Stimulated activated CD4-positive, alpha-beta T cell treated with anti-CD3 and anti-CD28 coated beads, TNF-alpha, amount 100 ng/mL, for 1 hour (primary cell): ENCODE measurements at places on chromosomes 6 and 20.

GRCh38 chr6:95249175-95249574 is 328.2 kb upstream of the MANEA start:
- DNase-seq = no peak

DNA sequence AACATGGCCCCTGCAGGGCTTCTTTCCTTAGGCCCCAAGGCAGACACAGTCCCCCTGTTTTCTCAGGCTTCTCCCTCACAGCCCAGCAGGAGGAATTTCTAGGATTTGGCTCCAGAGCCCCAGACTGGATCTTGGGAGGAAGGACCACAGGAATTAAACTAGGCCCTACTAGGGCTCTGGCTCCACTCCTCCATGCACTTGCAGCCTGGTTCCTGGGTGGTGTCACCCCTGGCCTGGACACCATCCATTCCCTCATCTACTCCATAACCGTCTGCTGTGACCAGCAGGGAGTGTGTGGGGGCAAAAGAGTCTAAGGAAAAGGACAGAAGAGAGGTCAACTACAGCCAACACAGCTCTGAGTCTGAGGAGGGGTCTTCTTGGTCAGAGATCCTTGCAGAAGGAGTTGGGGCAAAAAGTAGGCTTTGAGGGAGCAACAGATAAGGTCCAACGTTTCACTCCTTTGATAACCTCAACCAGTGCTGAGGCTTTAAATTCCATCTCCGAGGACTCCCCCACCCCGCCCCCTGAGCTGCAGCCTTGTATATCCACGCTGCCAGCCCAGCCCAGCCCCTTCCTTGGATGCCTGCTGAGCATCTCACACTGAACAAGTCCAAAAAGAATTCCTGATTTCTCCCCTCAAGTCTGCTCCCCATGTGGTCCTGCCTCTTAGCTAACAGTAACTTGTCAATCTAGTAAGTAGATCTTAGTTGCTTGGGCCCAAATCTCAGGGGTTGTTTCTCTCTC is 27.9 kb upstream of the SPDEF start:
- no peak for DNase-seq

- no peak for DNase-seq
Measured at GRCh38 chr6:82178077-82178758, 69.3 kb downstream of the IBTK start.

DNA sequence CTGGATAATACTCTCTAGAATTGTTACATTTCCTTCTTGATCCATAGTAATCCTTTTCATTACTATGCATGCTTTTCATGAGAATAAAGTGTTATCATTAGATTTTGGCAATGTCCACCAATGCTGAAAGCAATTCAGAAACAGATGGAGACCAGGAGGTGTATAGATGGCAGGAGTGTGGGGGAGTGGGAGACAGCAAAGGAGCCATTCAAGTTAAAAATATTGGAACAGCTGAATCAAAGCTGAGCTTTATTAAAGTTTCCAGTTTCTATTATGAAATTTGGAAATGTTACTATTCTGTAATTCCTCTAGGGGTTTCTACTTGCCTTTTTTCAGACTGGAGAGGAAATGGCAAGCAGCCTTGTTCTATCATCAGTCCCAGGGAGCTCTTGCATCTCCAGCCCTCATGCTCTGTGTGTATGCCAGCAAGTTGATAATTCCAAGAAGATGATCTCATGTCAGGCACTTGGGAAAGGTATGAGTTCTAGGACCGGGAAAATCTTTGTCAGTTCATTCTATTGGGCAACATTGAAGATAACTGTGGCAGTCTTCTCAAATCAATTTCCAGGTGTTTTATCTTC is 228.0 kb downstream of the CD109 start:
- DNase-seq = no peak

- no peak for DNase-seq
Measured at GRCh38 chr6:26440977-26441358, 664 bp downstream of the BTN3A3 start.

- no peak for DNase-seq
Measured at GRCh38 chr6:168713839-168714238, 272.9 kb downstream of the SMOC2 start.

- no peak for DNase-seq
Measured at GRCh38 chr6:9933677-9934076, 481.2 kb downstream of the TFAP2A start.

DNA sequence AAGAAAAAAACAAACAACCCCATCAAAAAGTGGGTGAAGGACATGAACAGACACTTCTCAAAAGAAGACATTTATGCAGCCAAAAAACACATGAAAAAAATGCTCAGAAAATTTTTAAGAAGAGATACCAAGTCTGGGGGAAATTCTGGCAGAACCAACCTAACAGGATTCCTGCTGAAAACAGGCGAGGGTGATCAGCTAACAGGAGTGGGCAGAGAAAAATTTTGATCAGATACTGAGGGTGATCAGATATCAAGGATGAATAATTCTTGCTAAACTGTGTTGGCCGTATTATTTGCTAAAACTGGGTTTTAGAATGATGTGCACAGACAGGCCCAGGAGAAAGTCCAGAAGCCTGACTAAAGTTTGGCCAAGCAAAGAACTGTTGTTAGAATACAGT is 557.3 kb downstream of the CD109 start:
- no peak for DNase-seq

DNA sequence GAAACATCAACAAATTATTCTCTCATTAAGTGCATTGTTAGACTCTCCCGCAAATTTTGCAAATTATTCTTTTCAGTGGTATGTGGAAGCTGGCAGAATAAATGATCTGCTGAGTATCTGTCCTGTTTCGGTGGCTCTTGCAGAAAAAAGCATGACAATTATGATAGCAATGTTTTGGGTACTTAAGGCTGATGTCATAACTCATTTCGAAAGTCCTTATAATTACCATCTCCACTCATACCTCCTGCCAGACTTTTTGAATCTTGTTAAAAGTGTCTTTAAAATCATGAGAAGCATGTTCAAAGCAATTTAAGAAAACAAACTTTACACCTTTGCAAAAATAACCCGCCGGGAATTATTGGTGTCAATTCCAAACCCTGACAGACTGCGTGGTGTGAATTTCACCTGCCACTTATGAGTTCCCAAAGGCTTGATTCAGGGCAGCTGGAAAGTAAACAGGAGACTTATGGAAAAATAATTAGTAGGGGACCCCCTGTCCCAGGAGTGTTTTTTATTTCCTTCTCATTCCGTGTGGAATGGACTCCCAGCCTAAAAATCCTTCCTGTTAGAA is 87.6 kb upstream of the E2F3 start:
- no peak for DNase-seq

DNA sequence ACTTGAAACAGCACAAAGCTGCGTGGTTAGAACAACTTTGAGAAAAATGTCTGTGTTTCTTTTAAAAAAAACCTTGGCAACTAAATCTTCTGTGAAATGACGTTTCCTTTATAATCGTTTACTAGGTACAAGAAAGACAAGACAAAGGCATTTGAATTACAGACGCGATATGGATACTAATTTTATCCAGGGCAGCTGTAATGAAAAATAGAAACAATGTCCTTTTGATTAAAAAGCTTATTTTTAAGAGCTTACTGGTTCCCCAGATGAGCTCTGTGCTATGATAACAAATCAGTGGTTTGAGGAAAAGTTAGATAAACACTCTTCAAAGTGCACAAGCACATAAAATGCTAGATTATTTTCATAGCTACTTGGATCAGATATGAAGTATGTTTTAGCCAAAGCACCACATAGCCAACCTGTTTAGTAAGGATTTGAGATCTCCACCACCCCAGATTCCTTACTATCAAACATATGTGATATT is 1.6 kb upstream of the SYNCRIP start:
- DNase-seq = no peak

DNA sequence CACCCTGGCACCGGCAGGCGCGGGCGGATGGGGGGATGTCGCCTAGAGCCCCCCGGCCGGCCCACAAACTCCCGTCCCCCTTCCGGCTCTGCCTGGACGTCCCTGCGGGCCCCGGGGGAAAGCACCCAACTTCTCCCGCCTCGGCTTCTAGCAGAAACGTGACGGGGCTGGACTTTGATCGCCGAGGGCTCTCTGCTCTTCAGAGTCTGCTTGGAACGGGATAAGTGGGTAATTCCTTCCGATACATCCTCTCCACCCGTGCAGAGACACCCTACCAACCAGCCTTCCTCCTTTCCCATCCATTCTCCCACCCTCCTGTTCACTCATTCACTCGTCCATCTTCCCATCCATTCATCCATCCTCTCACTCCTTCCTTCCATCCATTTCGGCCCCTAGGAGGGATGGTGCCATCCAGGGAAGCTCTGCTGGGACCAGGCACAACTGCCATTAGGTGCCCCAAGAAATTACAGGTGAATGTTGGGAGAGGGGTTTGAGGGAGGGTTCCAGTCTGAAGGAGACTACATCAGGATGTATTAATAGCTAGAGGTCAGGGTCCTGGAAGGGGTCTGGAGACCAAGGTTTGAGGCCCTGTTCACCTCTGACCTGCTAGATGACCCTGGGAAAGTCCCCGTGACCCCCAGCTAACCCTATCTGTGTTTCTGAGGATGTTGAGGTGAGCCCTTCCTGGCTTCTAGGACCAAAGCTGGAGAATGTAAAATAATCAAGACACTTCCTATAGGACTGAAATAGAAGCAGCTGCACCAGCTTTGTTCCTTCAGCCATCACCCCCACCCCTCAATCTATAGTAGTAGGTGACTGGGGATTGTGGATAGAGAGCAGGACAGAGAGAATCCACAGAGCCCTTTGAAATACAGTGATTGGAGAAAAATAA is 538 bp downstream of the TTLL9 start:
- no peak for DNase-seq

DNA sequence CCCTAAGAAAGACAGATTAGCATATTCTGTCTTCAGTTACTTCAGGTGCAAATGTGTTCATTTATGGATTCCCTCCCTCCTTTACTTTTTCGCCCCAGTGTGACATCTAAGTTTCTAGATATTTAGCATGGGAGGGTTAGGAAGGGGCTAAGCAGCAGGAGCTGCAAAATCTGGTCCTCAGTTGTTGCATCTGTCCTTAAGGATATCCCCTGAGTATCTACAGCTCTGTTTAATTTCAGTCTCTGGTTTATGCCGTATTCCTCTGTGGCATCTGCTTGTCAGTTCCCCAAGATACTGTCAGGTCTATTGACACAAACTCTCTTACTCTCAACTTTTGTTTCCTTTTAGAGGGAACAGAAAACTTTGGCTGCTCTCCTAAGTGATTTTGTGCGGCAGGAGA is 754.6 kb upstream of the MAP3K7 start:
- DNase-seq = no peak

DNA sequence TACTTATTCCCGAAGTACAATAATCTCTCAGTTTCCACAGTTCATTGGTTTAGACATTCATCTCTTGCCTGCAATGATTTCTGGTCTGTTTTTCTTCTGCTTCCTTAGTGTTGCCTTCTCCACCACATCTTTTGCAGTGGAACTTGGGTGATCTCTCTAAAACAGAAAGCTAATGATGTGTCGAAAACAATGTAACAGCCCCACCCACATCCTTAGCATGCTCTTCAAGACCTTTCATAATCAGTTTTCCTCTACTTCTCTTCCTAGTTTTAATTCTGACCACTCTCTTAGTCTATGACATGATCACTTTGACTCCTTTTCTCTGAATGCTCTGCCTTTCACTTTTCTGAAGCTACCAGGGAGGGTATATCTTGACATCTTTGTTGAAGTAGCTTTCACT is 1007.9 kb upstream of the CITED2 start:
- no peak for DNase-seq

GRCh38 chr6:15429141-15430110 is 183.6 kb downstream of the JARID2 start:
- DNase-seq = no peak

DNA sequence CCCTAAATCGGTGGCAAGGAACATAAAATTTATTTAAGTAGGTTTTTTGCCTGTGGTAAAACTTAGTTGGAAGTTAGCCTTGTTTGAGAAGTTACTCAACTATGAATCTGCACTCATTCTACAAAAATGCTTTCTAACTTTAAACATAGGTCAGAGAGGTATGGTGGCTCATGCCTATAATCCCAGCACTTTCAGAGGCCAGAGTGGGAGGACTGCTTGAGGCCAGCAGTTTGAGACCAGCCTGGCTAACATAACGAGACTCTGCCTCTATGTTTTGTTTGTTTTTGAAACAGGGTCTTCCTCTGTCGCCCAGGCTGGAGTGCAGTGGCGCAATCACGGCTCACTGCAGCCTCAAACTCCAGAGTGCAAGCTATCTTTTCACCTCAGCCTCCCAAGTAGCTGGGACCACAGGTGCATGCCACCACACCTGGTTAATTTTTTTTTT is 16.2 kb downstream of the USP49 start:
- DNase-seq = no peak

DNA sequence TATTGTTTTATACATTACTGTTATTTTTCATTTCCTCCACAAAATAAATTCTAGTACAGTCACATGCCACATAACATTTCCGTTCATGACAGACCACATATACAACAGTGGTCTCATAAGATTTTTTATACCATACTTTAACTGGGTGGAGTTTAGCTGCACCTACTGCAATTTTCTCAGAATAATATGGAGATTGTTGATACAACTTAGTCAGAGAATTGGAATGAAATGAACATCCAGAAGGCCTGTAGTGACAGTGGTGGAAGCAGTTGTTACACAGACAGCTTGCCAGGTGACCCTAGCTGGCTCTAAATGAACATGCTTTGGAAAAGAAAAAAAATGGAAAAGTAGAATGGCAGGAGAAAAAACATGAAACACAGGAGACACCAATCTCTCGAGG is 183.2 kb upstream of the TCF21 start:
- DNase-seq = no peak

GRCh38 chr20:32780749-32781655 is 18.8 kb downstream of the DNMT3B start:
- DNase-seq = no peak
